ENCODE measurements at places on chromosomes 12 and 14. TPM values are rescaled to one million over a fixed set of nuclear protein-coding genes. Genes with fewer than 3 reads are reported as not detected.

CIDEB gene
- total RNA-seq, result 9.2 TPM

CELA1 gene
- total RNA-seq, result not detected

CPNE6 gene
- total RNA-seq, result 0.29 TPM

DPF3 gene
- 0.46 TPM for total RNA-seq

SYNE3 gene
- 14.6 TPM for total RNA-seq

C12orf54 gene
- not detected for total RNA-seq

DPPA3 gene
- not detected for total RNA-seq

ALG10 gene
- total RNA-seq, result 10.2 TPM

IL23A gene
- not detected for total RNA-seq

OR6C2 gene
- not detected for total RNA-seq

CINP gene
- total RNA-seq, result 41.7 TPM

CLEC6A gene
- not detected for total RNA-seq

MYF5 gene
- not detected for total RNA-seq

KLHL33 gene
- 0.39 TPM for total RNA-seq

TAS2R42 gene
- not detected for total RNA-seq

AQP6 gene
- total RNA-seq, result not detected

CLEC7A gene
- total RNA-seq, result 3.4 TPM

BMP4 gene
- 27.2 TPM for total RNA-seq

B4GALNT1 gene
- 0.88 TPM for total RNA-seq

OVCH1 gene
- total RNA-seq, result 3.0 TPM

TMEM179 gene
- total RNA-seq, result not detected

LALBA gene
- total RNA-seq, result not detected

GPD1 gene
- 6.5 TPM for total RNA-seq

GALNT8 gene
- total RNA-seq, result 0.54 TPM

MAP3K12 gene
- total RNA-seq, result 11.8 TPM

SLC16A7 gene
- 16.3 TPM for total RNA-seq

RERG gene
- total RNA-seq, result 3.2 TPM

ADGRD1 gene
- total RNA-seq, result 24.9 TPM

IFNG gene
- not detected for total RNA-seq

CMTM5 gene
- total RNA-seq, result not detected

ACOT6 gene
- total RNA-seq, result not detected

HCAR1 gene
- 1.5 TPM for total RNA-seq

CCDC184 gene
- 0.44 TPM for total RNA-seq

POLE2 gene
- total RNA-seq, result 0.33 TPM

KRT5 gene
- 1.4 TPM for total RNA-seq

RNASE7 gene
- total RNA-seq, result not detected

MSRB3 gene
- 29.2 TPM for total RNA-seq

RNF212B gene
- total RNA-seq, result not detected

SLC25A47 gene
- total RNA-seq, result not detected

CLEC12A gene
- total RNA-seq, result 0.22 TPM

HCAR2 gene
- total RNA-seq, result not detected

ACSM4 gene
- not detected for total RNA-seq

PRH2 gene
- not detected for total RNA-seq

GYS2 gene
- not detected for total RNA-seq

OR4E1 gene
- not detected for total RNA-seq

ARHGEF40 gene
- 44.8 TPM for total RNA-seq

SDR9C7 gene
- not detected for total RNA-seq

ANO2 gene
- total RNA-seq, result 3.3 TPM

SPX gene
- total RNA-seq, result 48.2 TPM

KICS2 gene
- 20.0 TPM for total RNA-seq

SCN8A gene
- 1.5 TPM for total RNA-seq

AKAP3 gene
- total RNA-seq, result 3.9 TPM

MSI1 gene
- total RNA-seq, result not detected

DDX23 gene
- 88.2 TPM for total RNA-seq
